NCI-H226 (cell line): ENCODE measurements at places on chromosomes 16 and 17.
A peak's percentile ranks its signal among the peaks of the same experiment; 100 is the strongest.

GRCh38 chr16:15031179-15031578 is 24.7 kb downstream of the NTAN1 start:
- no peak for DNase-seq

DNA sequence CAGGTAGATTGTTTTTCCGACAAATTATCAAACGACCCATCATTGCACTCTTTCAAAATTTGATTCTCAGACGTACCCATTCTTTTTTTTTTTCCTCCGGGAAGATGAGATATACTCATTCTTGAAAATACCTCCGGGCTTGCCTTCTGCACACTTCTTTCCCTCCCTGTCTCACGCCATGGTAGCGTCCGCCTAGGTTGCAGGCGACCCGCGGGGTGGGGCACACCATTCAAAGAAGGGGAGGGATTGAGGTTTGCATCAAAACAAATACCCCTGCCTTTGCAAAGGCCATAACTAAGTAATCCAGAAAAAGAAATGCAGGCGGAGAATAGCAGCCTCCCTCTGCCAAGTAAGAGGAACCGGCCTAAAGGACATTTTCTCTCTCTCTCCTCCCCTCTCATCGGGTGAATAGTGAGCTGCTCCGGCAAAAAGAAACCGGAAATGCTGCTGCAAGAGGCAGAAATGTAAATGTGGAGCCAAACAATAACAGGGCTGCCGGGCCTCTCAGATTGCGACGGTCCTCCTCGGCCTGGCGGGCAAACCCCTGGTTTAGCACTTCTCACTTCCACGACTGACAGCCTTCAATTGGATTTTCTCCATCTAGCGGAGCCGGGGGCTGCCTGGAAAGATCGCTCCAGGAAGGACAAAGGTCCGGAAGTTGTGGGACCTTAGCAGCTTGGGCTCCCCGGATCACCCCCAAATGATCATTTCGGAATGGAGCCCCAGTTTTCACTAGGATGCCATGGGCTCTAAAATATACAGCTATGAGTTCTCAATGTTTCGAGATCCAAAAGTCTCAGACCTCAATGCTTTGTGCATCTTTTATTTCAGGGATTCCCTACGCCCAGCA is 843 bp downstream of the TP53 start:
- peak; percentile 39 for DNase-seq

- no peak for DNase-seq
Observed at GRCh38 chr17:61486135-61487120, 34.2 kb downstream of the TBX4 start.

- DNase-seq: no peak
Observed at GRCh38 chr17:33013596-33014375, 22.1 kb downstream of the SPACA3 start.

DNA sequence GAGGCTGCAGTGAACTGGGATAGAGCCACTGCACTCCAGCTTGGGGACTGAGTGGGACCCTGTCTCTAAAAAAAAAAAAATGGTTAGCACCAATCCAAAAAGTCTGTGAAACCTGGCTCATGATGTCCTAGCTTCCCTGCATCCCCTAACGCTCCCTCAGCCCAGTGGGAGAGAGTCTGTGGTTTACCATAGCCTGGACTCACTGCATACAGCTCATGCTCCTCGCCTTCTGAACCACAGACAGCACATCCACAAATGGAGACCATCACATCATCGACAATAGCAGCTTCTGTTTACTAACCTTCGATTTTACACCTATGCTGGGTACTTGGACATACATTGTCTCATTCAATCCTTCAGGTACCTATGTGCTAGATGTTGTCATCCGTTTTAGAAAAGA is 43.6 kb downstream of the NLRC5 start:
- DNase-seq: no peak

GRCh38 chr16:49473131-49473530 is 99.5 kb downstream of the C16orf78 start:
- DNase-seq: no peak

DNA sequence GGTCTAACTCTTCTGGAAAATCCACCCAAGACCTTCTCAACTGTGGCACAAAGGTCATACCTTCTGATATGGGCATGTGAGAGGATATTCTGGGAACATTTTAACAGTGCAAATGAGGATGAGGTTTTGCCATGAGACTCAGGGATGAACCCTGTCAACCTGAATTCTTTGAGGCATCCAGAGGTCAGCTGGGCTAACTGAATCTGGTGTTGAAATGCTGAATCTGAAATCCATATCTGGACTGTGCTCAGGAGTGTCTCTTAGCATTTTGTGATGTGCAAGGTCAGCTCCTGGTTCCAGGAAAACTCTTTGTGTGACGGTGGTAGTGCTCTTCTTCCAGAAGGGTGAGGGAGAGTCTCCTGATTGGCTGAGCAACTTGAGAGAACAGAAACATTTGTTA is 276.0 kb upstream of the SALL1 start:
- no peak for DNase-seq

DNA sequence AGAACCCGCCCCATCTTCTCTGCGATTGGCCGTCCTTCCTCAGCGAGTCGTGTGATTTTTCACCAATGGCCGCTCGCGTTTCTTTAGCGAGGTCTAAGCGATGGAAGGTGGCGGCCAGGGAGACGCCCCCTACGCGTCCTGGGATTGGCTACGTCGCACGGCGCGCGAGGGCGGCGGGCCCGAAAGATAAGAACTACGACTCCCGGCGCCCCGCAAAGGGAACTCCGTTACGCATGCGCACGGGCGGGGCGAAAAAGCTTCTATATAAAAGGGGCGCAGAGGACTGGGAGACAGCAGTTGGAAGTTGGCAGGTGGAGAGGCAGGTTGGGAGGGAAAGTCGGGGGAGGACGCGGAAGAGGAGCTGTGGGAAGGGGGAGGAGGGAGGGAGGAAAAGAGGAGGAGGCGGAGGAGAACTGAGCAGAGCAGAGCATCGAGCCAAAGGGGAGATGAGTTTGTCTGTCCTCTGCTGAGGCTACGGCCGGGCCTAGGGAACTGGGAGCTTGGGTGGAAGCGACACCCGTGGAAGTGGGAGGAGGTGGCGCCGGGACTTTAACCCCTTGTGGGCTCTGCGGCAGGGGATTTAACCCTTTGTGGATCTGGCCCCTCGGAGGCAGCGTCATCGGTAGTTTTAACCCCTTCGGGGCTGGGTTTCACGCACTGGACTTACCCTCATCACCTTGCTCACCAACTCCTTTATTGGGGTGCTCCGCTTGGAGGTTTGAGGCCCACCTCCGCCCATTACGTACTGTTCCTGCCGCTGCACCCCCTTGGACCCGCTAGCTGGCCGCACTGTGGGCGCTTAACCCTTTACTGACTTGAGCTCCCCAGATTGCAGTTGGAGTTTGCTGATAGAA is at the start of gene HEXIM1:
Gene HEXIM1, plus strand, starts transcription at position 293 of the 854 bp plus-strand sequence. CDS start 716 bp downstream, outside the sequence.
- DNase-seq: peak; percentile 99

DNA sequence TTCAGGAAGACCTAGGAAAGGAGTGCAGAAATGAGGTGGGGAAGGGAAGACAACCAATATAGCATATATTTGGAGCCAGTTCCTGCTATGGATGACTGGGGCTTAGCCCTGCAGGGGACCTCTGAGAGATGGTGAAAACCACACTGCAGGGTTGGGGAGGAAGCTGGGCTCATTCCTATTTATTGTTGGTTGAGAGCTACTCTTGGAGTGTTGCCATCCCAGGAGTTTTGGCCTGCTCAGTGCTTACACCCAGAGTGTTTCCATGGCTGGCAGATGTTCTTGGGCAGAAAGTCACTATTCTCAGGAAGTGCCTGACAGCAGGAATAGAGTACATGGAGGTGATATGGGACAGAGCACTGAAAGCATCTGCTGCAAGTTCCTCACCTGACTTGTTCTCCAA is 145.8 kb downstream of the SPACA3 start:
- no peak for DNase-seq

DNA sequence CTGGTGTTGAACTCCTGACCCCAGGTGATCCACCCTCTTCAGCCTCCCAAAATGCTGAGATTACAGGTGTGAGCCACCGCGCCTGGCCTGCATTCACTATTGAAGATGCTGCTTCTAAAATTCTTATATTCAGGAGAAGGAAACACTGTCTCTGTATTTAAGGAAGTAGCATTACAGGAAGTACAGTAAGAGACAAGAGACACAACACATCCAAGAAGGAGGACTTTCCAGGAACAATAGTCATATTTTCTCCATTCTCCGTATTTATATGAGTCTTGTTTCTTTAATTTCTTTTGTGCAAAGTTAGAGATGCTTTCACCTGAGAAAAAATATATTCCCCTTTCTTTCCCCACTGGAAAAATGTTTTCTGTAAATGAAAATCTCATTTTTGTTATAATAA is 18.3 kb upstream of the ABCA3 start:
- DNase-seq: no peak

DNA sequence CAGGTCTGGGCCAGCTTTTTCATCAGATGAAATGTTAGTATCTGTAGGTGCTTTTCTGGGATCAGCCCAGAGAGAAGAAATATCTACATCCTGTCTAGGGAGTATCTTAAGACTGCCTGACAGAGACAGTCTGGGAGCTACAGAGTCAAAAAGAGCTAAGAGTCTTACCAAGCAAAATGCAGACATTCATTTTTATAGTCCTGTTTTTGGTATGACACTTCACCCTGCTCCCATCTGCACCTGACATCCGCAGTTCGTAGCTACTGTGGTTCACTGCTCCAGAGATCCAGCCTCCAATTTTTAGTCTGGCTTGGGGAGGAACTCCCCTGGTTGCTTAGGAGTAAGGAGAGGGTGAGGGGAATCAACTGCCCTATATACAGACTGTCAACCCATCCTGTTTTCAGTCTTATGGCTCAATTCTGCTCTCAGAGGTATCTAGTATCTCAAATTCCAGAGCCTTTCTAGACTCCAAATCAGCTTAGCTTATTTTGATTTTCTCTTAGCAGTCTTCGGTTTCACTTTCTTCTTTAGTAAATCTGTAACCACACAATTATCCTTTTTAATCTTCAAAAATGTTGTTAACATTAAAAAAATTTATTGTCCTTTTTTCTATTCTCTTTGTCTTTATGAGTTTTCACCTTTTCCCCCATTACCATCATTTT is 97.8 kb downstream of the TMEM100 start:
- DNase-seq: no peak

DNA sequence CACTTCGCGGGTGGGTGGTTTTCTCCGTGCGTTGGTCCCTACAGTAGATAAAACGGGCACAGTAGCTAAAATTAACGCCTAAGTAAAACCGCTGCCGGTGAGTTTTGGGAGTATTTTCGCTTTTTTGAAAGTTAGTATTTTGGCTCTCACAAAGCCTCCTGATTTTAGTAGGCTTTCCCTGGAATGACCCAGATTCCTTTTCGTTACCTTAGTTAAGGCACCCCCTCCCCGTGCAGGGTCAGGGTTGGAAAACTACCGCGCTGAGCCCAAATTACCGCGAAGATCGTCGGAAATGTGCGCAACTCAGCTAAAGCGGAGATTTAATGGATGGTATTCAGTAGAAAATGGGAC is 28.3 kb upstream of the ST6GALNAC1 start:
- DNase-seq: peak; percentile 16

DNA sequence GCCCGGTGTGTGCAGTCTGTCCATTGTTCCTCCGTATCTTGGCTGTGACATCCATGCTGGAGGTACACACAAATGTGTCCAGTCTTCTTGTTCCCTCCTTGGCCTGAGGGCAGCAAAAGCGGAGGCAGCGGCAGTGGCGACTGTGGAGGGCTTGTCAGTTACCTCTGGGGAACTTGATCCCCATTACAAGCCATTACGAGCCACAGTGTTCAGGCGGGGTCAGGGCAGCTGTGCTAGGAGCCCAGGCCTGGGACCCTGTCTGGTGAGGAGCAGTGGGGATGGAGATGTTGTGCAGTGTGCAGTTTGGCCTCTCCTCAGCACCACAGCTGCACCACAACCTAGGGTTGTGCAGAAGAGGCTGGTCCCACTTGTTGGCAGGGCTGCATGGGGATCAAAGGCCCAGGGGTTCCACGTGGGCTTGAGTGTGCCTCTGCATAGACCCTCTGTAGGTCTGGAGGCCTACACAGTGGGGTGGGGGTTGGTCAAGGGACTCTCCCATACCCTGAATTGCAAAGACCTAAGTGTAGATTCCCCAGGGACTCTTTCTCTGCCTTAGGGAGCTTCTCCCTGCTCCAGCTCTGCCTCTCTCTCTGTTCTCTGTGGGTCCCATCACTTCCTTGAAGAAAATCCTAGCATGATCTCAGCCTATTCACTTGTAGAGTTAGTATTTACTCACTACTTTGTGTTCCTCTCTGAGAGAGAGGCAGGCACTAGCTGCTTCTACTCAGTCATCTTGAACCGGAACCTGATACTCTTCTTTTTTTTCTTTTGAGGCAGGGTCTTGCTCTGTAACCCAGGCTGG is 58.8 kb downstream of the SLFN11 start:
- DNase-seq: no peak

DNA sequence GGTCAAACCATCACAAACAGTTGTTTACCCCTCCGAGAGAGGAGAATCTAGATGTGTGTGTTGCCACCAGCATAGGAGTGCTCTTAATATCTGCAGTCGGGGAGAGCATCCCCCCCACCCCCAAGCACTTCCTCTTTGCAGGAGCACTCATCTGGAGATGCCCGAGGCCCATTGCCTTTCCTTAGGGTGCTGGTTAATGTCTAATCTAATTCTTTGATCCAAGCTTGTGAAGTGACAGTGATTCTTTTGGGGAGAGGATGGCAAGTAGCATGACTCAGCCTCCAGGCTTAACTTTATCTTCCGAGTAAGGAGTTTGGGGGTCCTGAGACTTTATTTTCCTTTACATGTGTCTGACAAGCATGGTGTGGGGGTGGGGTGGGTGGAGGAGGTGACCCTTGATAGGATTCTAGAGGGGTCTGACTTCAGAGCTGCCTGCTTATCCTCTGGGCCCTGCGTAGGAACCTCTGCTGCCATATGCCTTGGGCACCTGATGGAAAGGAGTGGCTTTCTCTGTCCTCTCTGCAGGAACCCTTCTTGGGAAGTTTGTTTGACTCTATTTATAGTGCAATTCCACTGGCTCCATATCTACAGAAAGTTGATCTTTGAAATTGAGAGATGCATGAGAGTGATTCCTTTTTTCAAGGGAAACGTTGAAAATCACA is 207.1 kb downstream of the SPECC1 start:
- DNase-seq: no peak

DNA sequence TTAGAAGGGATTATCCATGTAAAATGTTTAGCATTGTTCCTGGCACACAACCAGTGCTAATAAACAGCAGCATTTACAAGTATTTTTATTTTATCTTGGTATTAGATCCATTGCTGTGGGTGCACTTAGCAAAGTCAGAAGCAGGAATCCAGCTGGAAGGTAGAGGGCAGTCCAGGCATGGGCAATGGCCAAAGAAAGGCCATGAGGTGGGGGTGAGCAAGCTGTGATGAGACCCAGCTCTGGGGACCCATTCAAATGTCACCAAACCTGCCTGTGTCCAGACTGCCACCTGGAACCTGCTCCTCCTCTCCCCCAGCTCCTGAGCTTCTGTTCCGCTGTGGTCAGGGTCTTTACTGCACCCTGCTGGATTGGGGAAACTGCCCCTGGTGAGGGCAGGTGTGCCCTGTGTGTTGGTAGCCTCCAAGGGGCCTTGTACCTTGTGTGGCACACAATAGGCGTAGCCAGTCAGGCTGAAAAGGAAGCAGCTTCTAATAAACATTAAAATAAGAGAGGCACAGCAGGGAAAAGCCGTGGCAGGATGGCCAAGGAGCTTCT is 118.0 kb upstream of the CRHR1 start:
- DNase-seq: no peak
